Eye (tissue), 1 donor: ENCODE measurements at places on chromosomes 11 and 22.

DNA sequence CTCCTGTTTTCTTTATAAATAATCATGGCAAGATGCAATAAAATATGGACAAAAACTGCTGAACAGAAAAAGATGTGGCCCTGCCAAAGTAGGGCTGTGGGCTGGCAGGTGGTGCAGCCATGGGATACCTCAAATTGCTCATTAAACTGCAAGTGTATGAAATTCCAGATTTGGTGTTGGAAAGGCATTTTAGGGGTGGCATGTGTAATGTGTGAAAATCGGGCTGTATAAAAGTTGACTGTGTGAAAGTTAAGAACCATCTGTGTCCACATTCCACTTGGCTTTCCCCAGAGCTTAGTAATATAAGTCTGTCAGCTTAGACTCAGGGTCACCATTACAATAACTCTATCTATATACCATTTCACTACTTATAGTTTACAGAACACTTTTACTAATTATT, 34.8 kb upstream of the FZD4 start:
- peak; percentile 37 for DNase-seq

- DNase-seq, result no peak
These were observed 160.6 kb downstream of the PKNOX2 start for GRCh38 chr11:125325196-125325595.

GRCh38 chr11:19093976-19094375, 23.0 kb upstream of the ZDHHC13 start:
- DNase-seq, result no peak

DNA sequence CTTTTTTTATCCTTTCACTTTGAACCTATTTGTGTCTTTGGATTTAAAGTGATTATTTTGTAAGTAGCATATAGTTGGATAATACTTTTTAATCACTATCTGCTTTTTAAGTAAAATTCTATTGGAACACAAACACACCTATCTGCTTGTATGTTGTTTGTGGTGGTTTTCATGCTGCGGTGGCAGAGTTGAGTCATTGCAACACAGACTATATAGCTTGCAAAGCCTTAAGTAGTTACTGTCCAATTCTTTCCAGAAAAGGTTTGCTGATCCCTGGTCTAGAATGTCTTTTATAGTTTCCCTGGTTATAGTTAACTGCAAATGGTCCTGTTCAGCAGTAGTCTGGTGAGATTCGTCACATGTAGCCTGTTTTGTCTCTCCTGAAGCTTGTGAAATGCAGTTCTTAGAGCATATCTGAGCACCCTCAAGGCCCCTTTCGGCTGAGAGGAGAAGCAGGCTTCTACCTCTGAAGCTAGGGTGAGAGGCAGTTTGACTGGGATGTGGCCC, 21.5 kb downstream of the SHANK3 start:
- DNase-seq, result no peak

GRCh38 chr22:35154937-35155387, 89.0 kb downstream of the ISX start:
- DNase-seq, result peak; percentile 86

GRCh38 chr11:35006389-35007128, 90.1 kb downstream of the PDHX start:
- DNase-seq, result no peak

DNA sequence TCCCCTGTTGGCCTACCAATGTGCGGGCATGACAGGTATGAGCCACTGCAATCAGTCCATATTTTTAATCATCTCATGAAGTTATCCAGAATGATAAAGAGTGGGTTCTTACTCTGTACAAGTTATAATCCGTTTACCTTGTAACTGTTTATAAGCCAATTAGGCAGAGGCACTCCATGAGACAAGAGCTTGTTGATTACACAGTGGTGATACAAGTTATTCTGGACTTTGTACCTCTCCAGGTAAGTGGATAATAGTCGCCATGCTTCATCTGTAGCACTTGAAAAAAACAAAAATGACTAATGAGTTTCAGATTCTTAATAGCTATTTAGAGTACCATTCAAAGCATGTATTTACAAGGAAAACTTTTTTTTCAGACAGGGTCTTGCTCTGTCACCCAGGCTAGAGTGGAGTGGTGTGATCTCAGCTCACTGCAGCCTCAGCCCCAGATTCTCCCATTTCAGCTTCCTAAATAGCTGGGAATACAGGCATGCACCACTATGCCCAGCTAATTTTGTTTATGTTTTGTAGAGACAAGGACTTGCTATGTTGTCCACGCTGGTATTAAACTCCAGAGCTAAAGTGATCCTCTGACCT, 17.7 kb upstream of the FNBP4 start:
- no peak for DNase-seq

GRCh38 chr11:27485930-27486773, 13.6 kb upstream of the LGR4 start:
- peak; percentile 94 for DNase-seq

DNA sequence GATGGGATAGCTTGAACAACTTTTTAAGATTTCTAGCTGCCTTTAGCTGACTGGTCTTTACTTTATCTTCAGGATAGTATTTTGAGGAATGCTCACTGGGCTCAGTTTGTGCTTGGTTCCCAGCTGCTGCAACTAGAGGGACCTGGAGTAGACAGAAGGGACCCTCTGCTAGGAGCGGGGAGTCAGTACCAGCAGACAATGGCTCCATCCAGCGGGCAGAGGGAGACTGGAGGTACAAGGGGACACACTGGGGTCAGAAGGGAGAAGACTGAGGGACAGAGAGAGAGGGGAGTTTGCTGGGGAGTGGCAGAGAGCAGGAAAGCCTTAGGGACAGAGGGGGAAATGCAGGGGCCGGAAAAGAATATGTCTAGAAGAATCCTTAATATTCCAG, 22.0 kb upstream of the ACER3 start:
- peak; percentile 65 for DNase-seq

- peak; percentile 51 for DNase-seq
These were observed 1.1 kb downstream of the ST13 start for GRCh38 chr22:40855071-40855978.

GRCh38 chr11:101436511-101437142, 147.2 kb downstream of the TRPC6 start:
- DNase-seq, result peak; percentile 77

GRCh38 chr22:39553429-39553828, 17.1 kb upstream of the CACNA1I start:
- no peak for DNase-seq

GRCh38 chr11:106304274-106304673, 226.8 kb downstream of the AASDHPPT start:
- DNase-seq, result no peak

DNA sequence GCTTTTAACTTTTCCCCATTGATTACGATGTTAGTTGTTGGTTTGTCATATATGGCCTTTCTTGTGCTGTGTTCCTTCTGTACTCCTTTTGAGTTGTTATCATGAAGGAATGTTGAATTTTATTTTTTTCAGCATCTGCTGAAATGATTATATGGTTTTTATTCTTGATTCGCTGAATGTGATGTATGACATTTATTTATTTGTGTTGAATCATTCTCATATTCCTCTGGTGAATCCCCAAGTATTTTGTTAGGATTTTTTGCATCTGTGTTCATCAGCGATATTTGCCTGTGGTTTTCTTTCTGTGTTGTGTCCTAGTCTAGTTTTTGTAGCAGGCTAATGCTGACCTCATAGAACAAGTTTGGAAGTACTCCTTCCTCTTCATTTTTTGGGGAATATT, 78.2 kb downstream of the GGT1 start:
- DNase-seq, result no peak

- no peak for DNase-seq
These were observed 286.2 kb downstream of the GRM5 start for GRCh38 chr11:88779577-88779976.

DNA sequence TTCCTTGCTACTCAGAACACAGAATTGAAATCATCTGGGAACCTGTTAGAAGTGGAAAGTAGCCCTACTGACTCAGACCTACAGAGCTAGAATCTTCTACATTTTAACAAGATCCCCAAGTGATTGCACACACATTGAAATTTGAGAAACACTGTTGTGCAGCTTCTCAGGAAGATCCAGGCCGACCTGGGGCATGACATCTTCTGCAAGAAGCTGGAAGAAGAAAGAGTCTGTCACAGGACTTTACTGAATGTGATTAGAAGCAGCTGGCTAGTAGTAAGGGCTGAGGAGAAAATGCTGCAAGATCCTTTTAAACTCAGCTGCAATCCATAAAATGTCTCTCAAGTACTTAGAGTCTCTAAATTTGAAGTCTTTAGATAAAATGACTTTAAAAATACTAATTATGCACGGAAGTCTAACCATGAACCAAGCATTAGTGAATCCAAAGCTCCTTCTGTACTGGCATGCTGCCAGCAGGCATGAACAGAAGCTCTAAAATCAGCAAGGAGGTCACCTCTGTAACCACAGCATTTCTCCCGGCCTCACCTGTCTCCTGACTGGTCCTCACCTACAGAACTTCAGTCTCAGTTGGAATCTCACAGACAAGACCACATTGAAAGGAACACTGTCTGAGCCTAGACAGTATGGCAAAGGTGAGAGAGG, 85.0 kb downstream of the SERGEF start:
- no peak for DNase-seq

DNA sequence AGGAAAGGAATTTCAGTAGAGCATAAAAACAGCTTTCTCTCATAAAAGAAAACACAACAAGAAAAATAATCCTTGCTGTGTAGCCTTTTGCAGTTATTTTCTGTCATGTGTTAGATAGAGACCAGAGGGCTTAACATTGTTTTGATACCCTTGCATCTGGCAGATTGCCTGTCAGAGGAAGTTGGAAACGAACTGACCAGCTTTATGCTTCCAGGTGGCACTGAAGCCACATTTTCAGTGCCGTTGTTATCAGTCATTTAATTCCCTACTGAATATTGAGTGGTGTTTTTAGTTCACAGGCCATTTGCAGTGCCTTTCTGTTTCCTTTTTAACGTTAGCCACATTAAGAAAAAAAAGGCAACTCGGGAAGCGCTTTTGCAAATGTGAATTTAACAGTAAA, 21.5 kb upstream of the RAG2 start:
- DNase-seq, result peak; percentile 56

DNA sequence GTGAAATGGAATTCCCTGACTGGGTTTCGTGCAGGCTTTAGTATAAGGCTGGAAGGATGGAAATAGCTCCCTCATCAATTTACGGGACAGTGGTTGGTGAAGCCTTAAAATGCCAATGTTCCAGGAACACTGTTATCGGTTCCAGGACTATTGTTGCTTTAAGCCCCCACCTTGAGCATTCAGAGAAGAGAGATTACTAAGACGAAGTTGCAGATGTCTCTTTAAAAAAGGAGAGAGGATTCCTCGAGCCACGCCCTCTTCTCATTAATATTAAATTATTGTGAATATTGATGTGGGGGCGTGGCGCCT, 195 bp upstream of the CREB3L1 start:
- peak; percentile 89 for DNase-seq

GRCh38 chr22:47460176-47460575, 697.7 kb downstream of the TBC1D22A start:
- DNase-seq, result no peak

DNA sequence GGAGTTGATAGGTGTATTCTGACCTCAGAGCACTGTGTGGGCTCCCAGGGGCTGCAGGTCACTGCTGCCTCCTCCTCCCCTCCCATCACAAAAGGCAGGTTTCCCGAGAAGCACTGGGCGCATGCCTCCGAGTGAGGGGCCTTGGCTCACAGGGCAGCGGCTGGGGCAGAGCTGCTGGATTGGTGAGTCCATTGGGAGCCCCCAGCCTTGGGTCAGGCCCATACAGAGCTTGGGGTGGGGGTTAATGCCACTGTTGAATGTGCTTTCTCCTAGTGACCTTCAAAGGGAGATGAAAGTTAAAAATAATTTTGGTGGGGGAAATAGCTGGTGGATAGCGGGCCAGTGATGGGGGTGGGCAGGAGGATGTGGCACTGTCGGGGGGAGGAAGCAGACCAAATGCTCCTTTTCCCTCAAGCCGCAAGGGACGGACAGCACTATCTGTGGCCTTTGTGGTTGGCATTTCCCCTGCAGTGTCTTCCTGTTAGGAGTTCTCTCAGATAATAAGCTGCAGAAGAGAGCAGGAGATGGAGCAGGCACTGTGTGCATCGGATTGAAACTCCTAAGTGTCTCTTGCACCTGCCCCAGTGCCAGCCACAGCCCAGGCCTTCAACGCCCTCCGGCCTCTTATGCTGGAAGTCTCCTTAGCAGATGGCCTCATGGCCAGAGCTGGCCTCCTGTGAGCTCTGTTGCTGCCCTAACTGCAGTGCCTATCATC, 3.2 kb downstream of the TUBA8 start:
- no peak for DNase-seq

GRCh38 chr11:94574193-94574961, 7.2 kb downstream of the PIWIL4 start:
- no peak for DNase-seq

- DNase-seq, result no peak
These were observed 1020.5 kb downstream of the BRD1 start for GRCh38 chr22:48807155-48807554.

- DNase-seq, result no peak
These were observed 57.4 kb upstream of the NUP160 start for GRCh38 chr11:47905358-47906059.

GRCh38 chr11:126499131-126499752, 143.8 kb downstream of the ST3GAL4 start:
- DNase-seq, result no peak
